ENCODE measurements at places on chromosomes 5 and 9.

- no peak for DNase-seq
These were observed 136.0 kb upstream of the TBC1D2 start for GRCh38 chr9:98391406-98391805.

GRCh38 chr5:154190595-154191304 lies at the start of gene GALNT10:
Gene GALNT10 (plus strand): TSS chr5:154190733. CDS start chr5:154190867, 134 bp downstream.
- no peak for DNase-seq

DNA sequence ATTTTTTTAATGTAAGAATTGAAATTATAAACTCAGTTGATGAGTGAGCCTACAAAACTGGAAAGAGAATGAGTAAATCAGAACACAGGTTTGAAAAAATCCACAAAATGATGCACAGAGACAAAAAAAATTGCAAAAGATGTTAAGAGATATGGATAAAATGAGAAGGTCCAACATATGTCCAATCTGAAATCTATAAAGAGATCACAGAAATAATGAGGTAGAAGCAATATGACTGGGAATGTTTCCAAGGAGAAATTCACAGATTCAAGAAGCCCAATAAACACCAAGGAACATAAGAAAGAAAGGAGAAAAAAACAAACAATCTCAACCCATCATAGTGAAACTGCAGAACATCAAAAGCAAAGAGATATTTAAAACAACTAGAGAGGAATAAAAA lies 288.4 kb upstream of the SLC30A5 start:
- no peak for DNase-seq

GRCh38 chr9:121876658-121877271 lies 216.3 kb downstream of the TTLL11 start:
- DNase-seq = no peak

DNA sequence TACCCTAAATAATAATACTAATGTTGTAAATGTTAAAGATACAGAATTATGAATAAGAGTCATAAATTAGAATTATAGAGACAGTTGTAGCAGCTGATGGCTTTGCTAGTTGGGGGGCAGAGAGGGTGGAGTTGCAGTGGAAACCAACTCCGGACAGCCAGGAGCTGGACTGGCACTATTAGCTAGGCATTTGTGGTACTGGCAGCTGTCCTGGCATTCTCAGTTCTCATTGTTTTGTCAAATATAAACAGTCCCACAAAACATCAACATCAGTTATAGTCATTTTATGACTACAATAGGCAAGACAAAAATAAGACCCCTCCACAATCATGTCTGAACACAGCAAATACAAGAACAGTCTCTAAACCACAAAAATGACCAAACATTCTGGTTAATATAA lies 2.8 kb upstream of the FBXL17 start:
- no peak for DNase-seq

GRCh38 chr9:106947106-106947900 lies 84.3 kb downstream of the ZNF462 start:
- no peak for DNase-seq

DNA sequence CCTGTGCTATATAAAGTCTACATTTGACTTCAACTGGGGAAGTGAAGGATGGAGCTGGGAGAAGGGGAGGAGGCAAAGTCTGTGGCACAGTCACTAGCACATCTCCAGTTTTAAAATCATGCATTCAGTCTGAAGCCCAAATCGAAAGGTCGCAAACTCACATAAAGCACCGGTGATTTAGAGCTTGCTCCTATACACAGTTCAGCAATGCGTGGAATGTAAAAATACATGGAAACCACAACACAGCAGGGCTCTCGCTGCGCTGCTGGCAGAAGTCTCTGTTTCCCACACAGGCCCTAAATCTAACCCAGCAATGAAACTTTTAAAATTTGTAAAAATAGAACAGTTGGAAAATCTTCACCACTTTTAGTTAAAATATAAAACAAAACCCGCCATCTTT lies 68.2 kb downstream of the EBF1 start:
- no peak for DNase-seq

- no peak for DNase-seq
These were observed 240.7 kb downstream of the CSNK1G3 start for GRCh38 chr5:123752552-123753179.

DNA sequence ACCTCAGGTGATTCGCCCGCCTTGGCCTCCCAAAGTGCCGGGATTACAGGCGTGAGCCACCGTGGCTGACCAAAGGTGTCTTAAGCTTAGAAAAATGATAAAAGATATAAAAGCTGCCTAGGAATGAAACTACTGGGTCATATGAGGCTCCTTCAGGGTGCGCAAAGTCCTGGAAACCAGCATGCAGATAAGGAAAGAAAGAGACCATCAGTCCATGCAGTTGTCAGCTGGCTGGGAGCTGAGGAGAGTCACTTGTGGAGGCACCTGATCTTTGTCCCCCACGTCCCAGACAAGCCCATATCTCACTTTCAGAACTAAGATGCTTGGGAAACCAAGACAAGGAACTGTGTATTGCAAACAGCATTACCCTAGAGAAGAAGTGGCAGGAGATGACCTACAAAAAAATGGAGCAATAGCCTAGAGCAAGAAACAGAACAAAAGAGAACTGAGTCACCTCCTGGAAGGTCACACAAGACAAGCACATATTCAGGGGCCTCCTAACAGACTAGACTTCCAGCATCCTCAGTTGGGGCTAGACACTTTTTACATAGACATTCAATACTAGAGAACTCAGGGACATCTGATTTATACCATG lies 2.8 kb upstream of the CCDC125 start:
- no peak for DNase-seq

DNA sequence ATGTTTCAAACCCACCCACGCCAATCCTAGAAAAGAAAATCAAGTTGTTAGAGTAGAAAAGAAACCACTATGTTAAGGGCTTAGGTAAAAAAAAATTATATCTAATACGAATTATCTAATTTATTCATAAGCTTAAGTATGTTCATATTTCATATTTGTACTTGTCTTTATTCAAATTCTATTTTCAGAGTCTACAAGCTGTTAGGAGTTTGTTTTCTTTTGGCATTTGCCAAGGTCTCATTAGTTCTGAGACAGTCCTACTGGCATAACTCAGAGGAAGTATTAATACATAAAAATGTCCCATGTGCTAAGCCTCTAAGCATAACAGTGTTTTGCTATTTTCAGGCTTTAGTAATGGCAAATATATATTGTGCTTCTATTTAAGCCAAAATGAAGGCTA lies 57.6 kb downstream of the STARD4 start:
- no peak for DNase-seq

DNA sequence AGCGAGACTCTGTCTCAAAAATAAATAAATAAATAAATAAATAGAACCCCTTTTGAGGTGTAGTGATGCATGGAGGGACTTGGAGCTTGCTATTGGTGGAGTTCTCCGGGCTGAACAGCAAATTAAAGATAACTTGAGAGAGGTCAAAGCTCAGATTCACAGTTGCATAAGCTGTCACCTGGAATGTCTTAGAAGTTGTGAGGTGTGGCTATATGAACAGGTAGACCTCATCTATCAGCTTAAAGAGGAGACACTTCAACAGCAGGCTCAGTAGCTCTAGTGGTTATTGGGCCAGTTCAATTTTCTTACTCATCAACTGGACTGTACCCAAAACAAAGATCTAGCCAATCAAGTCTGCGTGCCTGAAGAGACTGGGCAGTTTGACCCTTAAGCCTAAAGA lies 11.7 kb upstream of the STING1 start:
- DNase-seq = no peak

GRCh38 chr5:142432961-142433360 lies 108.1 kb upstream of the SPRY4 start:
- DNase-seq = peak; percentile 75

GRCh38 chr9:27848315-27848714 lies 275.0 kb upstream of the C9orf72 start:
- DNase-seq = no peak

GRCh38 chr5:154608531-154609011 lies 130.5 kb upstream of the HAND1 start:
- no peak for DNase-seq

GRCh38 chr9:97307091-97307490 lies 368 bp upstream of the CCDC180 start:
- DNase-seq = no peak

- DNase-seq = no peak
These were observed 614.1 kb upstream of the CDH9 start for GRCh38 chr5:27652505-27652904.

DNA sequence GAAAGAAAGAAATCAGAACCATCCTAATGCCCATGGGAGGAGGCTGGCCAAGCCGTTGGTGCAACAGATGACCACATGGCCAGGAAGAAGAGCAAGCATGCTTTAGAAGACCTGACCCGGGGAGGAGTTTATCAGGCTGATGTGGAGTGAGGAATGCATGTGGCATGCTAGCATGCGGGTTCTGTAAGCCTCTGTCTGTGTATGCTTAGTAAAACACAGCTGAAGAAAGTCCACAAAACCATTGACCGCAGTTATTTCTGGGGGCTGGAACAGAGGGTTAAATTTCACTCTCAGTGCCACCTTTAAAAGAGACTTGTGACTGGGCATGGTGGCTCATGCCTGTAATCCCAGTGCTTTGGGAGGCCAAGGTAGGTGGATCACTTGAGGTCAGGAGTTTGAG lies 19.1 kb downstream of the GFI1B start:
- no peak for DNase-seq

- DNase-seq = no peak
These were observed 125.5 kb downstream of the EPB41L4A start for GRCh38 chr5:112293587-112293986.

DNA sequence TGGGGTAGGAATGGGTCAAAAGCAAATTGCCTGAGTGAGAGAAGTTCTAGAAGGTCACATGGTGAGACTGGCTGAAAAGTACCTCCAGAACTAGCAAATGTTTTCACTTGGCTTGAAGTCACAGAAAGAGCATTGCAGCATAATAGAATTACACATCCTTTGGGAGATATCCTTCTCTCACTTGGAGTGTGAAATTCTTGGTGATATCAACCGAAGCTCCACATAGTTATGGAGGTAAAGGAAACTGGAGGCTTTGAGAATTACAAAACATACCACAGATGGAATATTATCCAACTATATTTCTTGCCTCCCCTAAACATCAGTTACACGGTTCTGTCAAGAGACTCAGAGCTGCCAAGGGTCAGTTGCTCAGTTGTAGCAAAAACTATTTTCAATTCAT lies 182.4 kb downstream of the SEMA5A start:
- no peak for DNase-seq

- DNase-seq = no peak
These were observed 684.8 kb downstream of the LRRC70 start for GRCh38 chr5:63263411-63263810.

- DNase-seq = no peak
These were observed 2.2 kb downstream of the LRRTM2 start for GRCh38 chr5:138872841-138873465.

- no peak for DNase-seq
These were observed 483.1 kb upstream of the PIK3R1 start for GRCh38 chr5:67732471-67732870.

- DNase-seq = peak; percentile 88
These were observed 8.7 kb upstream of the ERAP1 start for GRCh38 chr5:96816411-96816939.

DNA sequence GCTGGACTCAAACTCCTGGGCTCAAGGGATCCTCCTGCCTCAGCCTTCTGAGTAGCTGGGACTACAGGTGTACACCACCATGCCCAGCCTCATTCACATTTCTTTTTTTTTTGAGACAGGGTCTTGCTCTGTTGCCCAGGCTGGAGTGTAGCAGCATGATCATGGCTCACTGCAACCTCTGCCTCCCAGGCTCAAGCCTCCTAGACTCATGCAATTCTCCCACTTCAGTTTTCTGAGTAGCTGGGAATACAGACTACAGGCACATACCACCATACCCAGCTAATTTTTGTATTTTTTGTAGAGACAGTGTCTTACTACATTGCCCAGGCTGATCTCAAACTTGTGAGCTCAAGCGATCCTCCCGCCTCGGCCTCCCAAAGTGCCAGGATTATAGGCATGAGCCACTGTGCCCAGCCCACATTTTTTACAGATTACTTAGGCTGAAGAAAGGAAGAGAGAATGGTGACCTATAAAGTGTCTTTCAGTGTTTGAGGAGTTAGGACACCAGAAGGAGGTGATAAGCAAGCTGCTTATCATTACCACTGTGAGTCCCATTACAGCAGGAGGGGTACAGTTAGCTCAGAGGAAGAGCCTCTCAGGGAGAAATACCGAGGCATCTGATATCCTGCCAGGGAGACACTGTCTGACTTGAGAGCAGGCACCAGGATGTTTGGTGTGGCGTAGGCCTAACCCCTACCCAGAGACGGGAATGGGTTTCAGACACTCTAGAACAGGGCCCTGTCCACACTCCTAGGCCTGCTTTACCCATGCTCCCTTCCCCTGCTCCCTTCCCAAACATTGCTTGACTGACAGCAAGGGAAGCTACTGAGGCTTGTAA lies 9.7 kb downstream of the FAXDC2 start:
- DNase-seq = no peak

- no peak for DNase-seq
These were observed 1.3 kb upstream of the ISL1 start for GRCh38 chr5:51381761-51382474.

DNA sequence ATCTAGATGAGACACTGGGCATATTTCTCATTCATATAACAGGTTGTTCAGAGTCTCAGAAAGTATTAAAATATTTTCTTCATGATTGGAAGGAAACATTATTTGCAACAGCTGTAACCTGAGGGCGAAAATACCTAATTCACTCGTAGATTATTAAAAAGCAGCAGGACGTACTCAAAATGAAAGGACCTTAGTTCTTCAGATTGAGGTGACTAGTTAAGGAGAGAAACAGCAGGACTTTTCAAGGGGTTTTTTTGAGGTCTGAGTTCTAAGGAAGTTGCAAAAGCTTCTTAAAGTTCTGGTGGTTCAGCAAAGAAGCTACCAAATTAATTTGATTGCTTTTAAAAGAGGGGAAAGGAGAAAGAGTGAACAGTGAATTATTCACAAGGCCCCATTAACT lies 174.9 kb downstream of the TMEM161B start:
- no peak for DNase-seq

- peak; percentile 60 for DNase-seq
These were observed at the start of gene SH2D3C for GRCh38 chr9:127778280-127779135. Gene SH2D3C (minus strand): TSS chr9:127778666. CDS start chr9:127778627, 39 bp downstream.

DNA sequence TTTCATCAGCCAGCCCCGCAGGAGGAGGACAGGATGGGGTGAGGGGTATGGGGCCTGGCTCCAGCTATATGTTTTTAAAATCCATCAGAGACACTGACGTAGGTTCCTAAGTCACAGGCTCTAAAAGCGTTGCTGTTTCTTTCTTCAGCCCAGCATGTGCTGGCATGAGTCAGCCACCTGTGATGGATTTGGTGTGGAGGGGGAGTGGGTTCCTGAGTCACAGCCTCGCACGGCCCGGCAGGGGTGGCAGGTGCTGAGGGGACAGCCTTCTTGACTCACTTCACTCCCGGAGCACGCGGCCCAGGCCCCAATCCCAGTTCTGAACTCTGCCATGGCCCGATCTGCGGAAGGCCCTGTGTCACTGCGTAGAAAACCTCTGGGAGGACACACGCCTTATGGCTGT lies 38.8 kb upstream of the RPL26L1 start:
- DNase-seq = no peak
